Non-pigmented ciliary epithelial cell (primary cell): ENCODE measurements at places on chromosomes 12 and 14.

- DNase-seq = no peak
Measured at GRCh38 chr14:96735526-96735925, 61.7 kb upstream of the VRK1 start.

- DNase-seq = no peak
Measured at GRCh38 chr12:39671898-39672875, 52.6 kb upstream of the ABCD2 start.

GRCh38 chr14:22802860-22803686, 12.2 kb downstream of the SLC7A7 start:
- no peak for DNase-seq

GRCh38 chr14:60989599-60989998, 8.6 kb downstream of the SLC38A6 start:
- no peak for DNase-seq

- no peak for DNase-seq
Measured at GRCh38 chr12:25186038-25186787, 8.7 kb downstream of the DNAI7 start.
